Peyer's patch (tissue), 4 donors: ENCODE measurements at places on chromosomes 1 and 21.

- DNase-seq: no peak
Observed at GRCh38 chr1:14369526-14370213, 228.8 kb upstream of the KAZN start.

GRCh38 chr1:76330991-76331603 is 256.6 kb downstream of the ST6GALNAC3 start:
- DNase-seq: no peak

DNA sequence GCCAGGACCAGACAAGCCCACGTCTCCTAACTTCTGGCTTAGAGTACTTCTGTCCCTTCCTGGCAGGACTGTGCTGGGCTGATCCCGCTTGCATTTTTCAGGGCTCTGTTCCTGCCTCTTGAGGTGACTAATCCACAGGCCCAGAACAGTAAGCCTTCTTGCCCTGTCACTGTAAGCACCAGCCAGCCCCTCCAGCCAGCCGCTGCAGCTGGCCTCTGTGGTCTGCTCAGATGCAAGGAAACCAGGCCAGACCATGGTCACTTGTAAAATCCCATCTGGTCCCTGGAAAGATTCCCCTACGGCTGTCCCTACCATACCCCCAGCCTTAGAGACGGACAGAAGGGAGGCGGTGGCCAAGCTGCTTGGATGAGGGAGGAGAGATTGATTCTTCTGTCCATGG is 74.2 kb downstream of the KIRREL1 start:
- no peak for DNase-seq

GRCh38 chr1:218667781-218668516 is 322.8 kb downstream of the TGFB2 start:
- no peak for DNase-seq

DNA sequence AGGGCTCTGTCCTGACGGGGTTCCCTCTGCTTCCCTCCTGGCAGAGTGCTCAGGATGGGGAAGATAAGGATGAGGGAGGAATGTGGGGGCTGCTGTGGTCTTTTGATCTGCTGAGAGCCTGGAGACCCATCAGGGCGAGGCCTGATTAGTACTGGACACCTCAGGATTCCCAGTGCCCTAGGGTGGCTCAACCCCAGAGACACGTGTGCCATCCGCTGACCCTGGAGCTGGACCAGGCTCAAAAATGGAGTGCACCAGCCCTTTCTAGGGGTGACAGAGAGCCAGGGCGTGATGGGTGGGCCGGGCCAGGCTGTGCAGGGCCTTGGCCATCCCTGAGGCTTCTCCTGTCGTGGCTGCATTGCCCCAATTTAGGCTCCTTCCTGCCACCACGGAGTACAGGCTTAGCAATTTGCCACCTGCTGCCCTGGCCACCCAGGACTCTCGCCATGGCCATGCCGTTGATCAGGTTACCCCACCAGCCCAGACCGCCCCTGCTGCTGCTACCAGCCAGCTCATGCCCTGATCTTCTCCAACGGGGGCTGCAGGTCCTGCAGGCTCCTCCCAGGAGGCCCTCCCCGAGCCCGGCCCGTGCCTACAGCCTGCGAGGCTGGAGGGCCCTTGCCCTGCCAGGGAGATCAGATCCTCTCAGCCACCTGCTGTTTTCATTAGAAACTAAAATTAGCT is 9.5 kb downstream of the WNT4 start:
- no peak for DNase-seq

DNA sequence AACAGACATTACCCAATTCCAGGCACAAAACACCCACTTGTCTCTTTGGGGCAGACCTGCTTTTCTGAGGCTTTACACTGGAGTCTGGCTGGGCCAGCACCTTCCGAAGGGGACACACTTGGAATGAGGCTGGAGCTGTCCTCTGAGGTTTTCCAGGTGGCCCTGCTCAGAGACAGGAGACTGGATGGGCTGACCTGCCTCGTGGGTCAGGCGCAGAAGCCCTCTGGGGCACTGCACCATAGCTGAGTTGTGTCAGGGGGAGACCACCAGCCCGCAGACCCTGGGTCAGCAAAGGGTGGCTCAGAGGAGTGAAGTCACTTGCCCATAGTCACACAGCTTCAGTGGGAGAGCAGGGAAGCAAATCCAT is 1.8 kb downstream of the SH2D5 start:
- peak; percentile 8 for DNase-seq

GRCh38 chr1:151891512-151891911 is 17.8 kb downstream of the THEM4 start:
- DNase-seq: no peak

GRCh38 chr1:98098473-98098872 is 177.6 kb upstream of the DPYD start:
- no peak for DNase-seq

DNA sequence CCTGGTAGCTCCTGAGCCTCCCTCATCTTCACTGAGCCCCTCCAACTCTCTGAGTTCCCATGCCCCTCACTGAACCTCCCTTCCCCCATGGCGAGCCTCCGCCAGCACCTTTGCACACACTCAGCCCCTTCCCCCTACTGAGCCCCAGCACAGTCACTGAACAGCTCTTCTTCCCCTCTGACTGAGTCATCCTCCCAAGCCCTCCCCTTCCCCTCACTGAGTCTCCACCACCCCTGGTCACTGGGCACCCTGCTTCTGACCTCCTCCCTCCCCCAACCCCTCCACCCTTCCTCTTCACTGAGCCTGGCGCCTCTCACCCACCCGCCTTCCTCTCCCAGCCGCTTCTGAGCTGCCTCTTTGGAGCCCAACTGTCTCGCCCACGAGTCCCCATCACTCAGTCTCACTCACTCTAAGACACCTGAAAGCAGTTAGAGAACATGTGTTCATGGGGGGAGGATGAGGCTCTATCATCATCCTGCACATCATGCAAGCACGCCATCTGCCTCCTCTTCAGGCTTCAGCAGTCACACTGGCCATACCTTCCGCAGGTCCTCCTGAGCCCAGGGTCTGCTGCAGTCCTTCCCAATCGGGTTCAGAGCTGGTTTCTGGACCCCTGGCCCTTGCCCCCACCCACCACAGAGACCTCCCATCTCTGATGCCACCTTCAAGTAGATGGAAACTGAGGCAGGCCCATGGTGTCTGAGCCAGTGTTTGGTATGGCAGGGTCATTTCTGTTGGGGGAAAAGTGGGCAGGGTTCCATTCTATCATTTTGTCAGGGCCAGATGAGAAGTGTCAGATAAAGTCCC is 2.0 kb upstream of the TRNP1 start:
- no peak for DNase-seq

- no peak for DNase-seq
Observed at GRCh38 chr1:224107282-224107625, 6.7 kb upstream of the FBXO28 start.

DNA sequence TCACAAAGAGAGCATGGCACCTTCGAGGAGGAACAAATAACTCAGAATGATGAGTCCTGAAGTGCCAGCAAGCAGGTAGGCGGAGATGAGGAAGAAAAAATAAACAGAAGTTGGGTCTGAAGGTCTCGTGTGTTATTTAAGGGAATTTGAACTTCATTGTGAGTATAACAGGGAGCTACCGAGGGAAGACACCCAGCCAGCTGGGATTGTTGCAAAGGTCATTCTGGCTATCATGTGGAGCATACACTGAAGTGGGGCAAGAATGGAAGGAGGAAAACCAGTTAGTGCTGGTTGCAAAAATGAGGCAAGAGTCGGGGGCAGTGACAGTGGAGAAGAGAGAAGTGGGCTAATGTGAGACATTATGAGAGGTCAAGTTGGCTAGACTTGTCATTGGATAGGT is 53.6 kb upstream of the RAP1A start:
- no peak for DNase-seq

GRCh38 chr1:41819843-41820242 is 98.9 kb downstream of the HIVEP3 start:
- DNase-seq: no peak

- no peak for DNase-seq
Observed at GRCh38 chr1:60367532-60367931, 294.0 kb upstream of the C1orf87 start.
